ENCODE measurements at places on chromosomes 16 and 17.

DNA sequence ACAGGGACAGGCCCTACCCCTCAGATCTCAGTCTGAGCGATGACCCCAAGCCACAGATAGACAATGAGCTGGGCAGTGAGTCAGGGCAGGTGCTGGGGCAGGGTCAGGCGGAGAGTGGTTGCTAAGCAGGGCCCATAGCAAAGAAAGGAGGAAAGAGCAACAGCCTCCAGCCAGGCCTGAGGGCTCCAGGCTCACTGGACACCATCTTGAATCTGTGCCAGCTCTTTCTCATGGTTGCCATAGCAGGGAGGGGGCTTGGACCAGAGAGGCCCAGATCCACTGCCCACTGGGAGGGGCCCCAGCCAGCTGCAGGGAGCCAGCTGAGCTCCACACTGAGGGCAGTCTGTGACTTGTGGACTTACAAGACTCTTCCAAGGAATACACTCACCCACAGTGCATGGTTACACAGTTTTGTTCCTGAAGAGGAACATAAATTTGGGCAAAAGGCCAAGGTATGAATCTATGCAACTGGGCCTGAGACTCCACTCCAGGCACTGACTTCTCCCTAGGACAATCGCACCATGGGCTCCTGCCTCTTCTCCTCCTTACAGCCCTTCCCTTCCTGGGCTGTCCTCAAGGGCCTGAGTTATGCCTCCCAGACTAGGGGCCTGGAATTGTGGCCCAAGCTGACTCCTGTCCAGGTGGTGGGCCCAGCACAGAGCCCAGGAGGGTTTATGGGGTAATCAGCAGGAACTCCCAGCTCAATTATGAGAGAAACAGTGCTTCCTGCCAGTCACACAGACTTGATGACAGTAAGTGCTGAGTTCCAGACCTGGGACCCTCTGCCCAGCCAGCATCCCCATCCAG is 59.9 kb downstream of the BEAN1 start:
- DNase-seq = no peak

- DNase-seq = no peak
These were observed 123.7 kb downstream of the ABCC1 start for GRCh38 chr16:16073001-16073545.

DNA sequence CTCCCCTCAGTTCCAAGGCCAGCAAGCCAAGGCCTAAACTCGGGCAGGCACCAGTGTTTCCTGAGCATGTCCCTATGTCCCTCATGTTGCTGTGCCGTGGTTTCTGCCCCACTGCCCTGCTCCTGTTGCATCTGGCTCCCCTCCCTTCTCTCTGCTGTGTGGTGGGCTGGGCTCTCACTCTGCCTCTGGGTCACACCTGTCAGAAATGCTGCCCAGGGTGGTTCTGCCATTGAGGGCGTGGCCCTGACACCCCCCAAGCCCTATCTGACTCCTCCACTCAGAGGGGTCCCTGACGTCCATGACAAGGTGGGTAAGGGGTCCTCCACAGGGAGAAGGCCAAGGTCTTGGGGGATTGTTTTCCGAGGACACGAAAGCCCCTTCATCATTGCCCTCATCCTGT is 9.2 kb upstream of the ITGA3 start:
- no peak for DNase-seq

DNA sequence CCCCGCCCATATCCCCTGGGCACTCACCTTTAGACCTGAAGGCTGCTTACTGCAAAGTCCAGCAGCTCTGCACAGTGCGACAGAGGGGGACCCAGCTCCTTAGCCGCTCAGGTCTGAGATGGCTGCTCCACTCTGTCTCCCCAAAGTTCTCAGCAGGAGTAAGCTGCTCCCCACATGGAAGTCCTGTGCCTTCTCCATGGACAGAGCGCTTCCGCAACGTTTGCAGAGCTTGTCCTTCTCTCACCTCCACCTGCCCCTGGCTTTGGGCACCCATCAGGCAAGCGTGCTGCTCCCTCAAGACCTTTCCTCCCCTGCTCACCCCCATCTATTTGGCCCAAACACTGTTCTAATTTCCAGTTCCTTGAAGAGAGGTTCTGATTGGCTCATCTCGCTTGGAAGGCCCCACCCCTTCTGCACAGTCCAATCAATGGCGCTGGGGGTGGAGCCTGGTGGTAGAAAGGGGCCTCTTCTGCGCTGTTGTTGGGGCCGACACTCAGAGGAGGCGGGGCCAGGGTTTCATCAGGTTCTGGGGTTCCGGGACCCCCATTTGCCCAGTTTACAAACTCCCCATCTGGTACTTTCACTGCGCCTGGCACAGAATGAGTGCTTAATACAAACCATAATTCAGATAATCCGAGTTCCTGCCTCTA is 137.2 kb downstream of the CYLD start:
- peak; percentile 58 for DNase-seq

DNA sequence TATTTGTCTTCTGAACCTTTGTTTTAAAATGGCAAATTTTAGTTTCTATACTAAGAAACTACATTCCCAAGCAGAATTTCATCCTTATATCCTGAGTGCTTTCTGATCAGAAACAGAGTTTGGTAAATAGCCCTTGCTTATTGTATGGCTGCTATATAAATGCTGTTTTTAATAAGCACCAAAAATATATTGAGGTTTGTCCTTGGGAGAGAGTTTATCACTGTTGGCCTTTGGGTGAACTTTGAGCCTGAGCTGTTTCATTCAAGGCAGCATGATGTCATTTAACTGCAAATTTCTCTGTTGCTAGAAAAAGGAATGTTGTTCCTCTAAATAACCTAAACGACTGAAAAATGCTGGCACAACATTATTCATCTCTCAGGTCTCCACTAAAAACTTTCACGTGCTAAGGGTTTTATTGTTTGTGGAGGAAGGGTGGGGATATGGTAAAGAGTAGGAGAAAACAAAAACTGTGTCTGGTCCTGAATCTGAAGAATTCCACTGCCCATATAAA is 334.3 kb upstream of the TBX2 start:
- DNase-seq = no peak

GRCh38 chr17:42338427-42338985 is 49.7 kb downstream of the STAT3 start:
- no peak for DNase-seq

DNA sequence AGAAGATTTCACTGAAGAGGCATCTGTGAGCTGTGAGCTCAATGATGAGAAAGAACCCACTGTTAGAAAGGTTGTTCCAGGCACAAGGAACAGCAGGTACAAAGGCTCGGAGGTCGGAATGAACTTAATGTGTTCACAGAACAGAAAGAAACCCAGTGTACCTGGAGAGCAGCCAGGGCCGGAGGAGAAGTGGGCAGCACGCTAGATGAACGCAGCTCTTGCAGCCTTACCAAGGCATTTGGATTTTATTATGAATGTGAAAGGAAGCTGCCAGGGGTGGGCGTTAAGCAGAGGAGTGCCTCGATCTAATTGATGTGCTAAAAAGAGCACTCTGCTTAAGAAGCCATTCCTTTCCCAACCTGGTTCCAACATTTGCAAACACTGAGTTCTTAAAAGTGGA is 19.0 kb downstream of the EEF2K start:
- no peak for DNase-seq

- DNase-seq = no peak
These were observed 41.8 kb upstream of the SLC12A3 start for GRCh38 chr16:56823081-56823733.

DNA sequence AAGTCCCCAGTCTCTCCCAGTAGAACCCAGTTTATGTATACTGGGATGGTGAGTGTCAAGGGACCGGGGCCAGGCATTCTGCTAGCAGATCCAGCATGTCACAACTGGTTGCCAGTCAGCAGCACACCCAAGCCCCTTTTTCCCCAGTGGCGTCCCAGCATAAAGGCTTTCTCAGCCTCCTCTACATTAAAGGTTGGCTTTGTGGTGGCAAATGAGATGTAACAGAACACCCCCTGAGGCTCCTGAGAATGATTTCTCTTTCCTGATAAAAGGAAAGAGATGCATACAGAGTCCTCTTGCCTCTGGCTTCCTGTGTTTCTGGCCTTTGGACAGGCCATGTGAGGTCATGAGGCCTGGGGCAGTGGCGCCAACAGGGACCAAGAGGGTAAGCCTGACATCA is 27.9 kb downstream of the IRX6 start:
- no peak for DNase-seq

GRCh38 chr17:35252651-35253050 is 9.8 kb downstream of the SLFN5 start:
- no peak for DNase-seq

DNA sequence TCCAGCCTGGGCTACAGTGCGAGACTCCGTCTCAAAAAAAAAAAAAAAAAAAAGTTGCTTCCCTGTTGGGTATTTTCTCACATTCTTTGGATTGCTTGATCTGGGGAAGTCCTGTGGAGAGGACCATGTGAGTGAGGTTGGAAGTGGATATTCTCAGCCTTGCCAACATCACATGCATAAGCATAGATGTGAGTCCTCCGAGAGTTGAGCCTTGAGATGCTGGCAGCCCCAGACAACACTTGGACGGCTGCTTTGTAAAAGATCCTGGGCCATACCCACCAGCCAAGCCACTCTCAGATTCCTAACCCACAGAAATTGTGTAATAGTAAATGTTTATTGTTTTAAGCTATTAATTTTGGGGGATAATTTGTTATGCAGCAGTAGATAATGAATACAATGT is 1570.0 kb upstream of the GOT2 start:
- DNase-seq = no peak

DNA sequence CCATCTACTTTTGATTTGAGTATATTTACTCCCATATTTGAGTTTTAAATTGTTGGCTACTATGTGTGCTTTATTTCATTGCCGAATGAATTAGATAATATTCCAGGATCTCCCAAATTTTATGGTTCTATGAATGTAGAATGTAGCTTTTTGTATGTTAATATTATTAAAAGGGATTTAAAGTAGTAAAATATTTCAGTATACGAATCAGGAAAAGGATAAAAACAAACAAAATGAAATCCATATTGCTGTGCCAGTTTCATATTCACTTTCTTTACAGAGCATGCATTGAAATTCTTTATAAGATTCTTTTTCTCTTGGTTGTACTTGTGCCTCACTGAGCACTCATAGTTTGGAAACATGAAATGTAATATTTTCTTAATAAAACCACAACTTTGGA is 155.1 kb downstream of the CHD9 start:
- DNase-seq = no peak

GRCh38 chr17:44361292-44362260 is 2.1 kb downstream of the FAM171A2 start:
- DNase-seq = no peak

GRCh38 chr17:36911001-36911400 is 26.3 kb upstream of the LHX1 start:
- DNase-seq = no peak

DNA sequence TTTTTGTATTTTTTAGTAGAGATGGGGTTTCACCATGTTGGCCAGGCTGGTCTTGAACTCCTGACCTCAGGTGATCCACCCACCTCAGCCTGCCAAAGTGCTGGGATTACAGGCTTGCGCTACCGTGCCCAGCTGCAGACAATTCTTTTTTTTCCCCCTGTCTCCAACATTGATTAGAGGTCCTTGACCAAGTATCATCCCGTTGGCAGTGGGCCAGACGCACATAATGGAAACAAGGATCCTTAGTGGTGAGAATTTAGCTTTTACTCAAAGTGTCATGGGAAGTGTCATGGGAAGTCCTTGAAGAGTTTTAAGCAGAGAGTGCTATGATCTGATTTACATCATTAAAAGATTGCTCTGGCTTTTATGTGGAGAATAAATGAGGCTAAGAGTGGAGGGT is 2.1 kb upstream of the FBXO47 start:
- DNase-seq = no peak

DNA sequence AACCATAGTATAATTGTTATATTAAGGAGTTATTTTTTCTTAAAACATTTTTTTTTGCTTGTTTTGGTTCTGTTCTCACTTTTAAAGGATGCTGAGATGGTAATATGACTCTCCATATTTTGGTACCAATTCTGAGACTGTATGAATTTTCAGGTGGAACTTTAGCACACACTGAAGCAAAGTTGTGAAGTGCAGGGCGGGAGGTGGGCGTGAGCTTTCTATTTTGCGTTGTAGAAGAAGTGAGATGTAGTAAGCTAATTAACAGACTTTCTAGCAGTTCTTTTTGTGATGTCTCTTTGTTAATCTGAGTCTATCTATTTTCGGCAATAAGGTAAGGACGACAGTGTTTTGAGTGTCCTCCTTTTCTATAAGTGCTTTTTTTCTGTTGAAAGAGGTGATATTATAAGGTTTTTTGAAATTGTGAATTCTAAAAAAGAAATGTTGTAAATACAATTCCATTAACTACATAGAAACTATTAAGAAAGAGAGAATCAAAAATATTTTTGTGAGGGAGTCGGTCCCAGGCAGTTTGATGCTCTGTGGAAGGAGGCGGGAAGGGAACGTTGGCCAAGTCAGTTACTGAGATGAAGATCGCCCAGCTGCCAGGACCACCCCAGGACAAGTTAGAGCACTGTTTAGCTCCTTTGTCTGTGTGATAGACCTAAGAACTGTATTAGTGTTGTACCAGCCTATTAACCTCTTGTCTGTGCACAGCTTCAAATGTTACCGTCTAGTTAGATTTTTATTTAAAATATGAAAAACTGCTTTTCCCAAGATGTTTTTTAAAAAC is 65.0 kb downstream of the CCDC182 start:
- peak; percentile 77 for DNase-seq

DNA sequence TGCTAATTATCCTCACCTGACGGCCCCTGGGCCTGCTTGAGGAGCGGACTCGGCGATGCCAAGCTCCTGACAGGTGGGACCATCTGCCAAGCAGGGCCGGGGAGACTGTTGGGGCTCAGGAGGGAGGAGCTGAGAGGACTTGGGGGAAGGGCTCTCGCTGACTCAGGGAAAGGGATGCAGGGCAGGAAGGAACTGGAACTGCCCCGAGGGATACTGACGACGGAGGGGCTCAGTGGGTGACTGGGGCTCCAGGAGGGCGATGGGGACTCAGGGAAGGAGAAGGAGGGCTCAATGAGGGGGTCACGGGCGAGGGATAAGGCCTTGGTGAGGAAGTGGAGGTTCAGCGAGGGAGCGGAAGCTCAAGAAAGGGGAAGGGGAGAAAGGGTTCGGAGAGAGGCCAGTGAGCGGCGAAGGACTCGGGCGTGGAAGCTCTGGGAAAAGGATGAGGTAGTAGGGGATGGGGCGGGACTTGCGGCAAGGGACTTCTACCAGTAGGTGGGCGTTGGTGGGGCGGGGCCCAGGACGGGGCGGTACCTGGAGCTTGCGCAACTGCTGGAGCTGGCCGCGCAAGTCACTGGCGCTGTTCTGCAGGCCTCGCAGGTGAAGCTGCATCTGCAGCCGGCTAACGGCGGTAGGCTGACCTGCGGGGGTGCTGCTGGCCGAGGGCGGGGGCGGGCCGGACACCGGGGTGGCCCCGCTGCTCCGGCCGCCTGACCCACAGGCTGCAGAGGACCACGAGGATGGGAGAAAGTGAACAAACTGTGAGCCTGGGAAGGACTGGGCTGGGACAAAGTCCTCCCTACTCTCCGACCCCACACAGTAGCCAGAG is 46.5 kb downstream of the SRCIN1 start:
- DNase-seq = peak; percentile 92

- DNase-seq = no peak
These were observed 154.6 kb downstream of the CMIP start for GRCh38 chr16:81599034-81599744.
